ENCODE measurements at places on chromosomes 6 and 20.

DNA sequence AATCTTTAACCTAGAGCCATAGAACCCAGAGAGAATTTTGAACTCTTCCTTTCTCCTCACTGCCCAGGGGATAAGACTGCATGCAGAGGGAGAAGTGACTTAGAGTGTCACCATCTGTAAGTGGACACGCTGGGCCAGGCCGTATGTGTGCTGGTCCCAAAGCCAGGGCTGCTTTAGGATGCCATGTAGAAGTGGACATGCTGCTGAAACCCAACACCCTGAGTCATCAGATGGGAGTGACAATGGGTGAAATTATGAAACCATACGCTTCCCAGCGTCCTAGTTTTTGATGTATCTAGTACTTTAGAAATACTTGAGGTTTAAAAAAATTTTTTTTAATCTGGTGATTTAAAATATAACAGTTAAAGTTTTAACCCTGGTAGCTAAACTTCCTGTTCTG lies 191.1 kb downstream of the FNDC1 start:
- no peak for DNase-seq

DNA sequence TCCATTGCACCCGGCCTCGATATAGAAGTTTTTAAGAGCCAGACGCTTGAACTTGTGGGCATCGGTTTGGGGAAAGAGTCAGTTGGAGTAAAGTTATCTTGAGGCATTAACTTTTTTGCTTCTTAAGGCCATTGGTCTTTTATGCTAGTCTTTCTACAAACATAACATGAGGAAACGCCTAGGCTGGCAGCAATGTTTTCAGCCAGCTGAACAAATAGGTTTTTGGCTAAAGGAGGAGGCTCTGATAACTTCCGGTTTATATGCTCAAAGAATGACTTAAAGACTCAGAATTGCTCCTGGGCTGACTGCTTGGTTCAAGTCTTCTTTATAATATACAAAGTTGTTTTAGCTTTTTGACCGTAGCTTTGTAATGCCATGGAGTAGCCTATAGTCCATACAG lies 46.2 kb downstream of the HLA-C start:
- no peak for DNase-seq

GRCh38 chr6:106383573-106383972 lies 23.1 kb downstream of the CRYBG1 start:
- no peak for DNase-seq

GRCh38 chr6:160634706-160635105 lies 29.4 kb downstream of the LPA start:
- no peak for DNase-seq

GRCh38 chr6:169832247-169832948 lies 81.0 kb downstream of the ERMARD start:
- DNase-seq = no peak
